Retinal pigment epithelial cell (primary cell): ENCODE measurements at places on chromosomes 13 and 19.

GRCh38 chr13:106566641-106567473 is 1.1 kb downstream of the ARGLU1 start:
- no peak for DNase-seq

DNA sequence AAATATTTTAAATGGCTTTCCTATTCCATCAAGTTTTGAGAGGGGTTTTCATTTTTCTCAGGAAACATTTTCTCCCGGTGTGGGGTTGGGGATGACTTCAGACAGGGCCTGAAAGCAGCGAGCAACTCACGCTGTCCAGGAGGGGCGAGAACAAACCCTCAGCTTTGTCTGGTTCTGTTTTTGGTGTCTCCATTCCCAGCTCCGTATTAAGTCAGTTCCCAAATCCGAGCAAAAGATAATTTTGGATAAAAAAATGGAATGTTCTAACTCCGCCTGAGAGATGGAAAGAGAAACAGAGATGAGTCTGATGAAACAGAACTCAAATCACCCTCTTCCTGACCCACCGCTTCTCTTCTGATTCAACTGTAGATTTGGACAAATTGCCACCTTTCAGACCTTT is 38.4 kb downstream of the RFX2 start:
- DNase-seq, result no peak

DNA sequence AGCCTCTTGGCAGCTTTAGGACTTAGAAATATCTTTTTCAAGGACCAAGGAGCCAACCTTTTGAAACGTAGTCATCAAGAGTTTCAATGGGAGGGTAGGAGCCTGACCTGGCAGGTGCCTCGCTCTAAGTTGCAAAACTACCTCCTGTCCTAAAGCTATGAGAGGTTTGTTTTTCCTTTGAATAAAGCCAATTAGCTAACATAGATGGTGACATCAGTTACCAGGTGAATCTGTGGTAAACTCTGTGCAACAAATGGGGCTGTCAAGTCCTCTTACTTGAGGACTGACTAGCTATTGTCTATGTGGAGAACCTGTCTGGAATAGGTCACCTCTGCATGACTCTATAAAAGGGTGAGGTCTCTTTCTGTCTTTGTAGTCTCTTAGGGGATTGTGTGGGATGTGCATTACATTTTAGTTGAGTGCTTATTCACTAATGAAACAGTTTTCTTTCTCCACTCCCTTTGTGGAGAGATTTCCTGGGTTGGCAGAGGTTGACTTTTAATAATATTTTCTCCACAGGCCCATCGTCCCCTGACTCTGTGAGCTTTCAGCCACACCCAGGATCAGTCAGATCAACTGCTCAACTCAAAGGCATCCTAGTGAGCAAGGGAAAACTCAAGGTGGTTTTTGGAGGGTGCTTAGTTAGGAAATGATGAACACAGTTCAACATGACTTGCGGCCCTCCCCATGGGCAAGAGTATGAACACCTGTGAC is 9.9 kb downstream of the ARL11 start:
- DNase-seq, result no peak

DNA sequence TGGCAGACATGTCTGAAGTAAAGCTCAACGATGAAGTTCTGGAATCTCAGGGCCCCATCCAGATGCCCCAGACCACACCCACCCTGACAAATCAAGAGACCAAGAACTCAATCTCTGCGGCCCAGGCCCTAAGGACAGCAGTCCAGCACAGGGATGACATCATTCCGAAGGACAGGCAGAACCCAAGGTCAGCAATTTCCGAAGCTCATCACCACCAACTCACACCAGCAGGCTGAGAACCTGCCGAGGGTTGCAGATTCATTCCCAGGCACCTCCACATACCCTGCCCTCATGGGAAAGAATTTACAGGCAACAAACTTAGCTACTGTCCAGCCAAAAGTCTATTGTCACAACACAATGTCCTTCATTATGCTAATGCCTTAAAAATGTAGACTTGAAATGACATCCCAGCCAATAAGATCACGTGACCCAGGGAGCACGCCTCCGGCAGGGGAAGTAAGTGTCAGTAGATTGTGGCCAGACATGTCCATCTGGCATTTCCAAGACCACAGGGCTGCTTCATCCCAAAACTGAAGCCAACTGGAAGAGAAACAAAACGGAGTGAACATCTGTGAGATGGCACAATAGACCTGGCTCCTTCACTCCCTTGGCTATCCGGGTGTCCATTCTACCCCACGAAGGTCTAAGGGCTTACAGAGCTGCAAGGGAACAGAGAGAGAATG is 98.8 kb downstream of the CRYL1 start:
- DNase-seq, result no peak

GRCh38 chr19:36030264-36031148 is 2.2 kb downstream of the CLIP3 start:
- DNase-seq, result no peak

- DNase-seq, result no peak
Observed at GRCh38 chr19:15048885-15049541, at the start of gene CASP14. Gene CASP14 (plus strand): TSS chr19:15049480. CDS start chr19:15052252, 2,772 bp downstream.

GRCh38 chr13:32047793-32048192 is 16.2 kb downstream of the FRY start:
- no peak for DNase-seq

DNA sequence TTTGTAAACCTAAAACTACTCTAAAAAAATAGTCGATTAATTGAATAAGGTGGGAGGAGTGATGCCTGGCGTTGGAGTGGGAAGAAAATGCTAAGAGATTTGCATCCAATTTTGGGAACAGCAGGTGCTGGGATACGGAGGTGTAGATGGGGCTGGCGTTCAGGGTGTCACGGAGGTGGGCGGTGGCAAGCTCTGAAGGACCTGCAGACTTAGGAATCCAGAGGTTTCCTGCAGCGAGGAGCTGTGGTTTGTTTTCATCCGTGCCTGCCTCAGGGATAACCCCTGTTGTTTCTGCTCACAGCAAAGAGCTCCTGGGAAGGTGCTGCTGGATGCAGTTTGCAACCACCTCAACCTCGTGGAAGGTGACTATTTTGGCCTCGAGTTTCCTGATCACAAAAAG is 166.4 kb upstream of the RNF113B start:
- DNase-seq, result no peak

- DNase-seq, result no peak
Observed at GRCh38 chr19:17778251-17778967, 16.5 kb upstream of the B3GNT3 start.

- no peak for DNase-seq
Observed at GRCh38 chr13:41944229-41944628, 16.7 kb downstream of the VWA8 start.
